ENCODE measurements at places on chromosomes 7 and 10.

DNA sequence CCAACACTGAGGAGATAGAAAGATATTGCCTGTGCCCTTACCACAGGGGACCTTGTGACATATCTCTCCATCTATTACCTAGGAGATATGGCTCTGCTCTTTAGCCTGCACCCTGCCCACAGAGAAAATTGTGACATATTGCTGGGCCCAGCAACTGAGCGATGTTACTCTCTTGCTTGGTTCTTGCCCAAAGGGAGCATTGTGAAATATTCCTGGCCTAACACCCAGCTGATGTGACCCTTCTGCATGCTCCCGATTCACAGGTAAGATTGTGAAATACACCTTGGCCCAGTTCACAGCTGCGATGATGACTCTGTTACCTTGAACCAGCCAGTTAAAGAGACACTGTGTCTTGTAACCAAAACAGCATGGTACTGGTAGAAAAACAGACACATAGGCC lies 37.2 kb upstream of the ZNF107 start:
- DNase-seq = no peak

DNA sequence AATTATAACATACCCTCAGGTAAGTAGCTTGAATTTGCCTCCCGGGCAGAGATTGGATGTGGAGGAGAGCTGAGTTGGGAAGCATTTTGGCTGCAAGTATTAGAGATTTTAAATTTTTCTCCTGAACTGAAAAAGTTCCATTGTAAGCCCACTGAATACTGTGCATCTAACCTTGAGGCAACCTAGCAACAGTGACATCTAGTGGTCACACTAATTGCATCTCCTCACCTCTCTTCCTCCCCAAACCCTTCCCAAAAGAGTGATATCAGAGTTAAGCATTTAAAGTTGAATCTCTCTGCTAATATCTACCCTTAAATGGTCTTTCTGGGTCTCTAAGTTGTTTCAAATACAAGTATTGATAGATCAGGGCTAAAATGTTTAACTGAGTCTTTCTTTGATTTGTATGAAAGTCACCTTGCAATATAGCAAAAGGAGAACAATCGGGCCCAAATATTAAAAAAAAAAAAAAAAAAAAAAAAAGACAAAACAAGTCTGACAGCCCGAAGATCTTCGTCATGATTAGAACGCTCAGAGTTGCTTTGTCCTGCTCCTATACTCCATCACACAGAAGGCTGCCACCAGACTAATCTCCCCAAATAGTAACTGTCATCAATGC lies 40.4 kb upstream of the DLX5 start:
- DNase-seq = peak; percentile 40

GRCh38 chr10:30671026-30671616 lies 41.6 kb upstream of the LYZL2 start:
- DNase-seq = peak; percentile 74

DNA sequence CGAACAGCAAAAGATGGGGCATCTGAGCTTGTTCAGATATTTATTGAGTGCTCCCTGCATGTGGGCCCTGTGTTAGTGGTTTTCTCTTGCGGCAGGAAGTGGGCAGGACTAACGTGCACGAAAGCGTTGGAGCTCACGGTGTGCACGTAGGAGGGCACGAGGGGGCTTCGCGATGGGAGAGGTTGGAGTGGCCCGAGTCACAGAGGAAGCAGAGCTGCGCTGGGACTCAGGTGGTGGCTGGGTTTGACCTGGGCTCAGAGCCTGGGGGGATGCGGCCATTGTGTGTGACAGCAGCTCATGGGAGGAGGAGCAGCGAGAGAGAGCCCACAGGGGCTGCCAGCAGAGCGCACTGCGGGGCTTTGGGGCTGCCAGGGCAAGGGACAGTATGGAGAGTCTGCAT lies 7.7 kb downstream of the ZSCAN25 start:
- no peak for DNase-seq

- no peak for DNase-seq
These were observed 23.4 kb downstream of the SLC26A3 start for GRCh38 chr7:107779647-107780099.

DNA sequence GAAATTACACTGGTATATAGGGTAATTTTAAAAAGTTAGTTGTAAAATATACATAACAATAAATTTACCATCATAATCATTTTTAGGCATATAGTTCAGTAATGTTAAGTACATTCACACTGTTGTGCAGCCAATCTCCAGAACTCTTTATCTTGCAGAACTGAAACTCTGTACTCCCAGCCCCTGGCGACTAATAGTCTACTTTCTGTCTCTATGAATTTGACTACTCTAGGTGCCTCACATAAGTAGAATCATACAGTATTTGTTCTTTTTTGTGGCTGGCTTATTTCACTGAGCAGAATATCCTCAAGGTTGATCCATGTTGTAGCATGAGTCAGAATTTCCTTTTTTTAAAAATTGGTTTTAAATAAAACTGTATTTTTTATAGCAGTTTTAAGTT lies 41.4 kb downstream of the NRF1 start:
- no peak for DNase-seq

- no peak for DNase-seq
These were observed 2.1 kb downstream of the CAV1 start for GRCh38 chr7:116526897-116527296.

- DNase-seq = no peak
These were observed 541 bp upstream of the DENND10 start for GRCh38 chr10:119103241-119103902.

DNA sequence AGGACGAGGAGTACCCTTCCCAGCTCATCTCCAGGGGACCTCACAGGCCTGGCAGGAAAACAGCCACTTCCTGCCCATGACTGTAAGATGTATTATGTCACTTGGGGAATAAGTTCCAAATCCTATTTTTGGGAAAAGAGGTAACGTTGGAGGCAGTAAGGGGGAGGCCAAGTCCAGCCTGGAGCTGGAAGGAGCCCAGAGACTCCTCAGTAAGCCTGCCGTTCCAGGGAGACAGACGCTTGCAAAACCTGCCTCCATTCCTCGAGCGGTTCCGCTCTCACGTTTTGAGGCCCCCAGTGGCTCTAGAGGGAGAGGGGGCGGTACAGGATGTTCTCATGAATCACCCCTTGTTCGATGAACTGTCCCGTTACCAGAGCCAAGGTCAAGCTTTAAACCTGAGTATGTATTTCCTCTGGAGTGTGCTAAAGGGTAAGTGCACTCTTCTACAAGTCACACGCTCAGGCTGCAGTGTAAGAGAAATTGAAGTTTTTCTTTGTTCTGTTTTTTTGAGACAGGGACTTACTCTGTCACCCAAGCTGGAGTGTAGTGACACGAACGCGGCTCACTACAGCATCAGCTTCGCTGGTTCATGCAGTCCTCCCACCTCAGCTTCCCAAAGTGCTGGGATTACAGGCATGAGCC lies 45.5 kb upstream of the CYTH3 start:
- DNase-seq = peak; percentile 87

GRCh38 chr10:21614000-21614399 lies 80.0 kb downstream of the MLLT10 start:
- no peak for DNase-seq

- no peak for DNase-seq
These were observed 341.6 kb downstream of the PLXNA4 start for GRCh38 chr7:132234711-132235110.

DNA sequence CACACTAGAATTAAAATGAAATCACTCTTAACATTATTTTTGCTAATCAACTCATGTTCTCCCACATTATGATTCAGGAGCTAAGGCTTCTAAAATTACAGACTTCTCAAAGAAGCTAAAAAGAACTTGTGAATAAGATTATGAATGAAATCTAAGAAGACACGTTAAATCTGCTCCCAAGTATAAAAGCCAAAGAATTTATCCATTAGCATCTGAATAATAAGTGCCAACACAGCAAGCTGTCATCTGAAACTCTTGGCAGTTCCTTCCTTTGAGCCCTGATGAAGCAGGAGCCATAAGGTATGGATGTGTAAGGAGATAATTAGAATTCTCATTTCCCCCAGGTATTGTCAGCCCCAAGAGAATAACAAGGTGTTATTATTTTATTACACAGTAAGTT lies 50.3 kb downstream of the TPK1 start:
- DNase-seq = no peak

- DNase-seq = peak; percentile 23
These were observed 105.4 kb upstream of the LAMB4 start for GRCh38 chr7:108235451-108236061.

- no peak for DNase-seq
These were observed 2.3 kb downstream of the ARHGAP22 start for GRCh38 chr10:48602401-48603135.

GRCh38 chr10:34854147-34854601 lies 39.1 kb upstream of the PARD3 start:
- DNase-seq = no peak

GRCh38 chr10:21523557-21524008 lies 1.9 kb downstream of the SKIDA1 start:
- no peak for DNase-seq

- DNase-seq = no peak
These were observed 47.2 kb downstream of the PYROXD2 start for GRCh38 chr10:98367604-98368451.

- DNase-seq = peak; percentile 15
These were observed 92.7 kb upstream of the GPR26 start for GRCh38 chr10:123573236-123574108.

- DNase-seq = no peak
These were observed 23.1 kb downstream of the ZC3HAV1 start for GRCh38 chr7:139086454-139086853.

- no peak for DNase-seq
These were observed 60.1 kb upstream of the CARD11 start for GRCh38 chr7:3103614-3104398.

GRCh38 chr7:53947732-53948131 lies 594.4 kb upstream of the VSTM2A start:
- DNase-seq = no peak

DNA sequence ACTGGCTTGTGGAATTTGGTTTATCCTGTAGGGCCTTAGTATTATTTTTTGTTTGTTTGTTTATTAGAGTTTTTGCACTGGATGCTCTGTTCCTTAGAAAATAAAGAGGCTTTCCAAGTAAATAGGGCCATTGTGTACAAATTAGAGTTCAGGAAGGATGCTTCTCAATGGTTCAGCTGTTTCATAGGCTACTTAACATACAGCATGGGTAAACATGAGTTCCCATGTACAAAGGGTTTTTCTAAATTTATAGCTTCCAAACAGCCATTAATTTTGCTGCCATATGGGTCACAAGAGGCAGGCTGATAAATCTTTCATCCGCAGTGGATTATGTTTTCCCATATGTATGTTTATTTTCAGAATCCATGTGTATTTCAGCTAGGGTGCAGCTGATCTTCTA lies 121.6 kb upstream of the WDR11 start:
- no peak for DNase-seq

DNA sequence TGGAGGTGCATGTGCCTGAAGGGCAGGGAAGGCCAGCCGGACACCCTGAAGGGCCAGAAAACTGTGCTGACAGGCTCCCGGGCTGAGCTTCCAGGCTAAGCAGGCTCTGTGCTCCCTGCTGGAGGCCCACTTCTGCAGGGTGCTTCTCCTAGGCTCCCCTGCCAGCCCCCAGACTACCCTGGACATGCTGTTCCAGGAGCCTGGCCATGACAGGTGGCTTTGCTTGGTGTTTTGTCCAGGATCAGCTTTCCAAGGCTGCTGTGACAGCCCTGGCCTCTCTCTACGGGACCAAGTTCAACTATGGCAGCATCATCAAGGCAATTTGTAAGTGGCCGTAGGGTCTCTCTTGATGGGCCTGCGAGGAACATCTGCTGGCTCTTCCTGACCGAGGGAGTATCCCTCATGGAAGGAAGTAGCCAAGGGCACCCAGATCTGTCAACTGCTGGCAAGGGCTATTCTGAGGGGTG lies 5.3 kb downstream of the CPA1 start:
- DNase-seq = no peak

DNA sequence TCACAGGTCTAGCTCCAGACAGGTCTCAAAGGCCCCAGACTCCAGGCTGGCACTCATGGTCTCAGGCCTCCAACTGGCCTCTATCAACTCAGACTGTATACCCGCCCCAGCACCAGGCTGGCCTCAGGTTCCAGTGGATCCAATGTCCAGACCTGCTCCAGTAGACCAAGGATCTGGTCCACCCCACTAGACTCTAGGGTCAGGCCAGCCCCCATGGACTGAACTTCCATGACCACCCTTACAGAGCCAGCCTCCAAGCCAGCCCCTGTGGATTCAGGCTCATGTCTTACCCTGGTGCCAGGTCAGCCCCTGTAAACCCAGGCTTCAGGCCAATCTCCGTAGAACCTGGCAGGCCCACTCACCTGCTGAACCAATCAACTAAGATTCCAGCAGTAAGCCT lies 16.8 kb upstream of the GNAT3 start:
- no peak for DNase-seq

DNA sequence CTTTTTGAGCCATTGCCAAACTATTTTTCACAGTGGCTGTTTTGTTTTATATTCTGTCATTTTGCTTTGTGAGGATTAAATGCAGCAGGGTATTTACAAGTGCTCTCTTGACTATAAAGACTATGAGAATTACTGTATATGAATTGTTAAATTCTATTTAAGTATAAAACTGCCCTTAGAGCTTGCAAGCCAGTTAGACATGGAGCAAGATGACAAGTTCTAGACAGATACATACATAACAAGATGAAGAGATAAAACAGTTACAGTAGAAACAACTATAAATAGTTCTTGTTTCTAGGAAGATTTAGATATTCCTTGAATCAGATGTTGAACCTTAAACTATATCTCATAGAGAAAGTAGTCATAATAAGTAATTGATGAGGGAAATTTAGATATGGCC lies 60.6 kb downstream of the DNAH11 start:
- DNase-seq = no peak

DNA sequence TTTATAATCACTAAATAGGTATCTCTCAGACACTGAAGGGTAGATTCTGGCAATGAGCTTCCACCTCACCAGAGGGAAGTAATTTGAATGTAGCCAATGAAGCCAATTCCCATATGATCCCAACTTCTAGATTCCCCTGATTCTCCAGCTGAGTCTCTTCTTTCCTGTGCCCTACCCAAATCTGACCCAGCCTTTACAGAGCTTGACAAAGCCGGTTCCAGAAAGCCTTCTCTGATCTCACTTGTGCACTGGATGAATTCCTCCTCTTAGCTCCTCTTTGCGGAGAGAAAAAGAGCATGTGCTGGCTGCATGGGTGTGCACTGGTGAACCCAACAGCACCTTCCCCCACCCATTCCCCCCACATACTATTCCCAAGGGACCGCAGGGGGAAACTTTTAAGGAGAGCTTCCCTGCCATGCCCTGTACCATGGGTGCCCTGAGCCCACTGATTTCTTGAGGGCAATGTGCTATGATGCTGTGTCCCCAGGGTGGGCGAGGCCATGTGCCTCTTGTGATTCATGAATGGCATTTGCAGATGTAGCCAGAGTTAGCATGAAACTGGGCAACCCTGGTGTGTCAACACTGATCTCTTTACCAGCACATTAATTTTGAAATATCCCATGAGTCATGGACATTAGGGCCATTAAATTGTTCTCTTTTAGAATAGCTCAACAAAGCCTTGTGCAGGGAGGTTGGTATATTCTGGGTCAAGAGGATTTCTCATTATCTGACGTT lies 50.4 kb upstream of the PLEKHA1 start:
- no peak for DNase-seq

GRCh38 chr10:36170943-36171501 lies 528.9 kb upstream of the FZD8 start:
- no peak for DNase-seq

GRCh38 chr10:72254813-72255568 lies 18.7 kb upstream of the DDIT4 start:
- no peak for DNase-seq

- peak; percentile 62 for DNase-seq
These were observed 650.5 kb upstream of the SORCS1 start for GRCh38 chr10:107814865-107815487.
